ENCODE measurements at places on chromosomes 4 and X.

GRCh38 chrX:70694339-70695122 lies 214.0 kb downstream of the TEX11 start:
- no peak for DNase-seq

GRCh38 chr4:138174981-138175794 lies 67.0 kb downstream of the SLC7A11 start:
- no peak for DNase-seq

GRCh38 chr4:121472937-121473721 lies 92.3 kb upstream of the QRFPR start:
- no peak for DNase-seq

DNA sequence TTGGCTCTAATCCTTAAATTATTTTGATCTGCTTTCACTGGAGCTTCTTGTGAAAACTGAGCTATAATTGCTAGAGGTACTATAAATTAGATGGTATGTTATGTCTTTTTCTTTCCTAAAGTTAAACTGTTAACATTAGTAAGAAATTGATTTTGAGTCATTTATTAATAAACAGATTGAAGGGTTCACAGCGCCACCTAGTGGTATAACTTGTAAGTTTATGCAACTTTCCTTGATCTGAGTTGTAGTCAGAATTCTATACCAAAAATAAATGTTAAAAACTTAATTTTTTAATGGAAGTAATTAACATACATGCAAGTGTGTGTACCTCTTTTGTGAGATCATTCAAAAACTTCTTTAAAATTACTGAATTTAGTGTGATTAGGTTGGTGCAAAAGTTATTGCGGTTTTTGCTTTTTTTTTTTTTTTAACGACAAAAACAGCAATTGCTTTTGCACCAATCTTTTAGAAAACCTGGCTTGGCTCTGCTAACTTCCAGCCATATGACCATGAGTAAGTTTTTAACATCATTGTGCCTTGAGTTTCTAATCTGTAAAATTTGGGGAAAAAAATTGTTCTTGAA lies 151.5 kb downstream of the CENPC start:
- DNase-seq, result no peak

DNA sequence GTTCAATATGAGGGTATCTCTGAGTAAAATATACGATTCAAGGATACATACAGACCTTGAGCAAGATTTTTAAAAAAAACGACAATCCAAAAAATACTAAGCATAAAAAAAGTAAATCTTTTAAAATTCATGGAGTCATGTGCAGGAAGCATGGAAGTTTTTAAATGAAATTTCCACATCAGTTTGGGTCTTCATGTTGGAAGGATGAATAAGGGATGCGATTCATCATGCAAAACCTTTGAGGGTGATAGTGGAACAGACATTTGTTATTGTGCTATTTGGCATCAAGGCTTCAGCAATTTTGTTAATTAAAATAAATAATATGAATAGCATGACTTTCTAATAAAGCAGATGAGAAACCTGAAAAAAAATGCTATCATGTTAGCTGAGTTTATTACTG lies 815.0 kb upstream of the PCDH10 start:
- DNase-seq, result no peak

DNA sequence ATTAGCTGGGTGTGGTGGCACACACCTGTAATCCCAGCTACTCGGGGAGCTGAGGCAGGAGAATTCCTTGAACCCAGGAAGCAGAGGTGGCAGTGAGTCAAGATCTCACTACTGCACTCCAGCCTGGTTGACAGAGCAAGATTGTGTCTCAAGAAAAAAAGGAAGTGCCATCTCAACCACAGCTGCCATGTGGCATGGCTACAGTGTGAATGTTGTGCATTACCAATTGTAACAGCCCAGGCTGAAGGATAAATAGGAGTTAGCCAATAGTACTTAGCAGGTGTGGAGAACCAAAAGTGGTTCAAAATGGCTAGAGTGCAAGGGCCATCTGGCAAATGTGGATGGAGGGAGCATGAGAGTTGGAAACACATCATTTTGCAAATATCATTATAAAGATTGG lies 28.9 kb downstream of the SLC25A5 start:
- no peak for DNase-seq

Data from esophagus squamous epithelium (tissue), 5 donors.